ENCODE measurements at places on chromosomes 2 and 18.
A peak's percentile ranks its signal among the peaks of the same experiment; 100 is the strongest.

- DNase-seq: no peak
Measured at GRCh38 chr2:30769891-30770462, 37.3 kb downstream of the CAPN13 start.

GRCh38 chr18:55395799-55396198 is 192.2 kb downstream of the TCF4 start:
- no peak for DNase-seq

- DNase-seq: peak; percentile 53
Measured at GRCh38 chr2:43460611-43461365, 135.1 kb downstream of the THADA start.

DNA sequence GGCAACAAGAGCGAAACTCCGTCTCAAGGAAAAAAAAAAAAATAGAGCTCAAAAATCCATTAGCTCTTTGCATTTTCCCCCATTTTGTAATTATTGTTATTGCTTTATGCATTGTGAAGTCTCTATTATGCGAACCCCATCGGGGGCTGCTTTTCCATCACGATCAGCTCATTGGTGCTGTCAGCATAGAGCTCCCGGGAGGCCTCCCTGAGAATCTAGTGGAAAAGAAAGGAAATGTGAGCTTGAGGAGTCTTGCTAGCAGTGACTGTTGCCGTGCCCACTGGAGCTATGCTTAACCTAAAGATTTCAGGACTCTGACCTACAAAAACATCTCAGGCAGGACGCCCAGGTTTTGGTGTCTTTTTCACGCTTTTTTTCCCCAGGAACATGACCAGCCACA is 102.6 kb upstream of the NDUFV2 start:
- DNase-seq: peak; percentile 33

- DNase-seq: no peak
Measured at GRCh38 chr2:236981701-236982485, 103.8 kb upstream of the COPS8 start.
